ENCODE measurements at places on chromosomes 3 and 15.

- DNase-seq: no peak
These were observed 44.3 kb downstream of the TRIM69 start for GRCh38 chr15:44780608-44781007.

- DNase-seq: no peak
These were observed 22.3 kb downstream of the C2CD4B start for GRCh38 chr15:62142736-62143135.

- DNase-seq: no peak
These were observed 87.8 kb downstream of the WNT7A start for GRCh38 chr3:13792051-13792490.

DNA sequence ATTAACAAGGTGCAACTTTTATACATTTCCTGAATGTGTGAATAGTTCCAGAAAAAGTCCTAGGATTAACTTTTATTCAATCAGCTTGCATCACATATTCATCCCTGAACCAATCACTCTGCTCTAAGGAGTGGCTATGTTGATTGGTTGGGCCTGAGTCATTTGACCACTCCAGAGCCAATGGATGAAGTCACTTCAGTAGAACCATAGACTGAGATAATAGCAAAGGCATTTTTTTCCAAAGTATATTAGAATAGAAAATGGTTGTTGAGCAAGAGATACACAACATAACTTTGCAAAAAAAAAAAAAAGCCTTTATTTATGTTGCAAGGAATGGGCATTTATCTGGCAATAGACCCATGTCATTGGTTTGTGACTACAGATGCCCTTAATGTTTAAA lies 55.5 kb upstream of the AGTR1 start:
- no peak for DNase-seq

DNA sequence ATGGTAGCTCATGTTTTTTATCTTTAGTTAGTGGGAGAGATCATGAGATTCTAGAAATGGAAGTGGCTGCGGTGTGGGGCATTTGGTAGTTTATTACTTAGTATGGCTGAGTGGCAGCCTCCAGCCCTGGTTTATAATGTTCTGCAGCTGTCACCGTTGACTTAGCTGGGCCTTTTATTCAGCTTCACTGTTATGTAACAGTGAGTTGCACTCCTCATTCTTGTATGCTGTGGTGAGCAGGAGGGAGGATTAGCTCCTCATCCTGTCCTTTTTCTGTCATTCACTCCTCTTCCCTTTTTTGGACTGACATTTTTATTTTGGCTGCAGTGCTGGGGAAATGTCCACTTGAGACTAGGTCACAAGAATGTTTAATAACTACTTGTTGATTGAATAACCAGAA lies 29.5 kb downstream of the RAD54L2 start:
- DNase-seq: no peak

GRCh38 chr3:185988816-185989175 lies 51.0 kb upstream of the TRA2B start:
- no peak for DNase-seq

DNA sequence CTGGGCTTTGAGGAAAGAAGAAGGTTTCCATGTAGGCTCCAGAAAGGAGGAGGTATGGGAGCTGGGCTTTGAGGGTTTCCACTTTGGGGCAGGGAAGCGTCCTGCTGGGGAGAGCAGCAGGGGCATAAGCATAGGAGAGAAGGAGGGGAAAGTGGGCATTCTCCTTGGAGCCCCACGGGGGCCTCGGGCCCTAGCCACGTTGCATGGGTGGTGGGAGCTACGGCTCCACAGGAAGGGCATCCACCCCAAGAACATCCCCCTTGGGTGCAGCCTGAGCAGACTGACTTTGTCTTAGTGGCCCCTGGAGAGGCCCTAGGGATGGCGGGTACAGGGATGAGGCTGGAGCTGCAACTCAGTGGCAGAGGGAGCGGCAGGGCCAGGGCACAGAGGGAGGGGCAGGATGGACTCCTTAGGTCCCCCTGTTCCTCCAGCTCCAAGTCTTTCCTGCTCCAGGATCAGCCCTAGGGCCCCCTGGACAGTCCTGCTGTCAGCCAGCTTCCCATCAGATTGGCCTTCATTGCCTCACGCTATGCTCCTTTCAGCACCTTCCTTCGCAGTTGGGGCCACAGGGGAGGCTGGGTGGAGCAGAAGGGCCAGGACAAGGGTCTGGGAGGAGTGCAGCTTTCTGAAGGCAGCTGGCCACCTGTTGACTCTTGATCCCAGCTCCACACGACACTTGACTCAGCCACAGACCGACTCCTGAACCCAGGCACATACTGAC lies 22.9 kb downstream of the PRR20G start:
- no peak for DNase-seq

DNA sequence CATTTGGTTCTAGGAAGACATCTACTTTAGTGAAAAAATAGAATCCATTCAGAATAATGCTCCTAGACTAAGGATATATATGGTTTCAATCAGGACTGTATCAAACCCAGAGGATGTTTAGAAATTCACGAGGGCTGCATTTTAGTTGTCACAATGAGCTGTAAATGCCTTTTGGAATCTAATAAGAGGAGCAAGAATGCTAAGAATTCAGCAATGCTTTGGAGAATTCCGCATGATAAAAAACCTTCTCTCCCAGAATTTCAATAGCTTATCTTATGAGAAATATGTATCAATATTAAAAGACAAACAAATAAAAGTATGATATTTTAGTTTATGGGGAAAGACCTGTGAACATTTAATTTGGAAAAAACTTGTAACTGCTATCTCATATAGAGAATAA lies 885.1 kb downstream of the ZPLD1 start:
- no peak for DNase-seq

- no peak for DNase-seq
These were observed 3.2 kb downstream of the HIGD2B start for GRCh38 chr15:72682772-72683171.

- no peak for DNase-seq
These were observed 688 bp downstream of the XPC start for GRCh38 chr3:14177580-14178246.

GRCh38 chr3:119235151-119235550 lies 5.5 kb downstream of the B4GALT4 start:
- no peak for DNase-seq

DNA sequence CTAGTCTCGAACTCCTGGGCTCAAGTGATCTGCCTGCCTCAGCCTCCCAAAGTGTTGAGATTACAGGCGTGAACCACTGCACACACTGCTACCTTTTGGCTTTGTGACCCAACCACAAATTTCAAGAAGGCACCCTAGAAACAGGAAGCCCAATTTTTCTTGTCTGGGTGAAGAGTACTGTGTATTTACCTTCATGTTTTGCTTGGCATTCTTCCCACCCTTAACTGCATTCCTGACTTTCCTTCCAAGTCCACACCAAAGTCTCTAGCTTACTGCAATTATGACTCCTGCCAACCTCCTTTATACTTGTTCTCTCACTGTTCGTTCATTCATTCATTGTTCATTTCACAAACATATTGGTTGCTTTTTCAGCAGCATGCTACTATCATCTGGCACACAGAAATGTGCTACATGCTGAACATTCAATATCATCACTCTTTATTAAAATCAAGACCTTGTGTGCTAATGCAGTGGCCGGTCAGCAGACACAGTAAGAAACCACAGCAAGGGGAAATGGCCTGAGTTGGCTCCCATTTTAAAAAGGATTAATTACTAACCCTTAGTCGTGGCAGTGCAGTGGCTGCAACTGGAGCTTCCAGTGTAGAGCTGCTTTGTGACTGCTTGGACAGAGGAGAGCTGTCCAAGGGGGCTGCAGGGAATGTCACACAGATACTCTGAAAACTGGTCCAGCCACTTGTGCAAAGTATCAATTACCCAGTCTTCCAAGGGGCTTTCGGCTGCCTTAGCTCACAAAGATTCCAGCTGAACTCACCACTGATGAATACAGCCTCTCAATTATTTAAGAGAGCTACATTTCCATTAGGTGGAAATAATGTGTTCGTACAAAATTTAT lies 94.0 kb downstream of the ETFA start:
- DNase-seq: no peak

GRCh38 chr3:16523778-16524177 lies 10.3 kb upstream of the RFTN1 start:
- DNase-seq: no peak

DNA sequence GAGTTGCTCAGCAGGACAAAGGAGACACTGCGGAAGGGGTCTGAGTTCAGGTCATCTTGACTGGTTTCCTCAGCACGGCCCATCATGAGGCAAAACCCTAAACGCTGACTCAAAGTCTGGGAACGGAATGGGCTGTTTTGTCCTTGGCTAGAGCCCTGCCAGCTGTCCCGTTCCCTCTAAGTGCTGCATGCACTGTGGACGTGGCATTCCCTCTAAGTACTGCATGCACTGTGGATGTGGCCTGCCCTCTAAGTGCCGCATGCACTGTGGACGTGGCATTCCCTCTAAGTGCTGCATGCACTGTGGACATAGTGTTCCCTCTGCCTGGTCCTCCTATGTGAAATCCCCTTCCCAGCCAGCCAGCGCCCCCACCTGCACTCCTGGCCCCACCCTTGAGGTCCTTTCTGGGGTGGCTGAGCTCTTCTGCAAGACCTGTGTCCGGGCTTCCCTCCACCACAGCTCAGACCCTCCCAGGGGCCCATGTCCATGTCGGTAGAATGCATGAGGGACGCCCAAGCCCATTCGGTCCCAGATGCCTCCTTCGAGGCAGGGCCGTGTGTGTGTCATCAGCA lies 36.7 kb downstream of the TM2D3 start:
- DNase-seq: no peak

DNA sequence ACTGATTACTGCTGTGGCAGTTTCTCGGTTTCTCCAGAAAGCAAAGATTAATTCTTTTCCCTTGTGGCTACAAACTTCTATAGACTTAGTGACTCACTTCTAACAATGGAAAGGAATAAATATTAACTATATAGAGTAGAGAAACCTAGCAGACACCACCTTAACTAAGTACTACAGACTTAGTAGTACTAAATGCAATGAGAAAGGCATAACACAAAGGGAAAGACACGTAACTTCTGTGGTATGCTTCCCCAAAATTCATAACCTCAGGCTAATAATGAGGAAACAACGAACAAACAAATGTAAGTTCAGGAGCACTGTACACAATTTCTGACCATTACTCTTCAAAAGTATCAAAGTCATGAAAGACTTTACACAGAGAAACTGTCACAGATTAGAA lies 31.2 kb downstream of the ATG3 start:
- no peak for DNase-seq

DNA sequence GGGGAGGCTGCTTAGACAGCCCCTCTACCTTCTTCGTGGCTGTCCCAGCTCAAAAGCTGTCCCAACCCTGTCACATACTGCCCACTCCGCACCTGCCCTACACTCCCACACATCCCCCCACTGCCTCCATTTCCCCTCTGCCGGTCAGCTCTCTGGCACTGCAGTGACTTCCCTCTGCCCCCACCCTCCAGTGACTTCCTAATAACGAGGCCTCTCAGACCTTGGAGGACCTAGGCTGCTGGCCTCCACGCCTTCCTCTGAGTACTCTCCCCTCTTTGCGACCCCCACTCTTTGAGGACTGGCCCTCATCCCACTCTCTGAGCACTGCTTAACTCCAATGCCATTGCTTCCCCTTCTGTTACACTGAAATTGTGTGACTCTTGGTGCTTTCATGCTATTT lies 45.3 kb downstream of the KY start:
- DNase-seq: no peak

DNA sequence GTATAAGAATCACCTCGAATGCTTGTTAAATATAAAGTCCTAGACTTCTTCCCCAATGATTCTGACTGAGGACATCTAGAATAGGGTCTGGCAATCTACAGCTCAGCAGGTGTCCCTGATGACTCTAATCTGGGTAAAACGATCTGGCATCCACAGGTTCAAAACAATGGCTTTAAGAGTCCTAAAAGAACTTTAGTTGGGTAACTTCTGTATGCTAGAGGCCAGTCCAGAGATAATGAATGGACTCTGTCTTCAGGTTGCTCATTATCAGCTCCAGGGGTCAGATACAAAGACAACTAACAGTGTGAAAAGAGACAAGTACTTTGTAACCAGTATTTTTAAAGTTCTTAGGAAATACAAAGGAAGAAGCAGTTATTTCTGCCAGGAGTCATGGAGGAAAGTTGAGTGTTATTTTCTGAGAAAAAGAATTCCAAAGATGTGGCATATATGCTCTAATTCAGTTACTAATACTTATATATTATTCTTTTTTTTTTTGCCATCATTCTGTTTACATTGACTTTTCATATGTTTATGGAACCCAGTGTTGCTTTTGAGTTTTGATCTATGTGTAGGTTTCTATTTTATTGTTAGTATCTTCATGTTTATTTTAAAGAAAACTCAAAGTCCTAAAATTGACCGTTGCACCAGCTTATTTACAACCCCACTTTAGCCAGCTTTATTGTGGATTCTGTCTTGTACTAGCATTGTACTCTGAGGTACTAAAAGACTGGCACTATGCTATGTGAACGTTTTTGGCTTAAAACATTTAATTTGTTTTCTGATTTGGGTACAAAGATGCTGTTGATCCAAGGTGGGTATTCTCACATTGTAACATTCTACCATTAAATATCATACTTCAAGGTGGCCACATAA lies 3.1 kb upstream of the GPR15 start:
- no peak for DNase-seq

GRCh38 chr15:55868707-55869106 lies 124.7 kb downstream of the NEDD4 start:
- DNase-seq: no peak

GRCh38 chr3:192802957-192803899 lies 75.9 kb upstream of the FGF12 start:
- DNase-seq: no peak

DNA sequence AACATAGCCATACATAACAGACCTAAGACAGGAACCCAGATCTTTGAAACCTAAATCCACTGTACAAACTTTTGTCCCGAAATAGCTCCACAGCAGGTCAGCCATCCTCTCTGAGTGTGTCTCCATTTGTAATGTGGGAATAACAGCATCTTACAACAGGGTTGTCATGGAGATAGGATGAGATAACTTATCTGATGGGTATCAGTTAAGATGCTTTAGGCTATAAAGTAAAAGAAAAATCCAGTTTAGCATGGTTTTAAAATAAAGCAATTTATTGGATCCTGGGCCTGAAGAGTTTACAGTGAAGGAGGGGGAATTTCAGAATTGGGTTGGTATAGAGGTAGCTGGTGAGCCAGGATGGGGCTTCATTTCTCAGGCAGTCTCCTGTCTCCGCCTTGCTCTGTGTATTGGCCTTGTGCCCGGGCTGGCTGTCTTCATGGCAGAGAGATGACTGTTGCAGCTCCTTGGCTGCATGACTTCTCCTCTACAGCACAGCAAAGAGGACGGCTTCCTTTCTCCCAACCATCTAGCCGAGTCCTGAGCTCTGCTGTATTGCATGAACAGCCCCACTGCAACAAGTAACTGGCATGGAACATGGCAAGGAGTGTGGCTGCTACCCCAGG lies 131.9 kb upstream of the PROK2 start:
- DNase-seq: no peak

- DNase-seq: no peak
These were observed 101.7 kb upstream of the TPM1 start for GRCh38 chr15:62940755-62941361.

Measured in stimulated activated CD8-positive, alpha-beta memory T cell treated with anti-CD3 and anti-CD28 coated beads, Interleukin-4, amount 100 ng/mL, for 1 hour (primary cell).